ENCODE measurements at places on chromosomes 7 and 10. TPM values are rescaled to one million over a fixed set of nuclear protein-coding genes. Genes with fewer than 3 reads are reported as not detected.

GRCh38 chr7:150373049-150373801 lies 4.6 kb downstream of the REPIN1 start:
- DNase-seq, result peak; percentile 45

- no peak for DNase-seq
These were observed 29.7 kb downstream of the IMMP2L start for GRCh38 chr7:111532625-111533024.

DNA sequence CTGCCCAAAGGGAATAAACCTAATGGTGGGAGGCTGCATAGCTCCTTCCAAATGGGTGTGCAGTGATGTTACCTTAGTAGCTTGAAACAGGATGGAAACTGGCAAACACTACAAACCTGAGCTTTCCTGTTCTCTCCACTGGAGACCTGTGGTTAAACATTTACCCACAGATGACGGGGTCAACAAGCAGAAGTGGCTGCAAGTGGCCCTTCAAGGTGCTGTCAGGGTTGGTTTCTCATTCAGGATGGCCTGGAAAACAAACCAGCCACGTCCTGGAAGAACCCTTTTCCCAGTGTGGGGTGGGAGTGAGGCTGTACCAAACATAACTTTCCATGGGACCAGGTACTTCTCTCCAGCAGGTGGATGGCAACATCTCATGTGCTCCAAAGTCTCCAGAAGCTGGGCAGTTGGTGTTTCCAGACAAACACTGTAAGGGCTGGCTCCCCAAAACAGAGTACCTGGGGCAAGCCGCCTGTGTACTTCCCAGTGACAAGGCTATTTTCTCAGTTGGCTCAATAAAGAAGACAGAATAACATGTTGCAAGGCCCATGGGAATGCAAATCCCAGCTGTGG lies 67.5 kb downstream of the DNAJB9 start:
- DNase-seq, result no peak

The MSANTD7 gene
- total RNA-seq, result 23.5 TPM

The POU6F2 gene
- 0.40 TPM for total RNA-seq

The CRPPA gene
- not detected for total RNA-seq

The SLC18A2 gene
- not detected for total RNA-seq
